Left renal pelvis (tissue), 4 donors: ENCODE measurements at places on chromosomes 3 and 15.
A peak's percentile ranks its signal among the peaks of the same experiment; 100 is the strongest.

GRCh38 chr3:170007031-170007663 lies 30.6 kb upstream of the GPR160 start:
- DNase-seq = no peak

DNA sequence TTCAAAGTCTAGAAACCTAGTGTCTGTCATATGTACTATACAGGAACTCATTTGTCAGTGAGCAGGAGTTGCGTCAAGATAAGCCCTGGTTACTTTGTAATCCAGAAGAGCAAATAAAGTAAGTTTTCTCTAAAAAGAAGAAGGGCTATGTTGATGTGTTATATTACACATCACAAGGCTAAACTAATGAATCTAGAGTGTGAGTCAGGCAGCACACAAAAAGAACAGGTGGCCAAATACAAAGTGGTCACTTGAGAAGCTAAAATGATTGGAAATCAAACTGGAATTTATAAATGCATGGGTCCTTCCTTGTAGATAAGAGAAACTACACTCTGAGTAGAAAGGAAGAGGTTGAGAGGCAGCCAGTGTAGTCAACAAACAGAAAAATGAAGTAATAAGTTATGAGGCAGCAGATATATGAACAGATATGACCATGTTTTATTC lies 771.6 kb downstream of the DIPK2A start:
- DNase-seq = no peak

DNA sequence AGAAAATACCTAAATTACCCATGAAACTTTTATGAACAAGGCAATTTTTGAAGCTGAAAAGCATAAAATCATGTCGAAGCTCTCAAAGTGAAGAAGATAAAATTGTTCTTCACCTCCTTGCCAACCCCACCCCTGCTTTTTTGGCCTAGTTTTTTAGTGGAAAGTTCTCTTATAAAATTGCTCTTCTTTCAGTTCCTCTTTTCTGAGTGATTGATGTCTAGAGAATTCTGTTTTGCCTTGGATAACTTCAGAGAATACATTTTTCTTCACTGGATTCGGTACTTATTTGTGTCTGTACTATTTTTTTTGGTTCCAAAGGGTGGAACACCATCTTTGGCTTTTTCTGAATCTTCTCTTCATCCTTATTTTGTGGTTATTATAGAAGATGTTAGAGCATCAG lies 25.0 kb upstream of the PYDC2 start:
- no peak for DNase-seq

- no peak for DNase-seq
Observed at GRCh38 chr3:100844063-100844936, 135.0 kb downstream of the TFG start.

- no peak for DNase-seq
Observed at GRCh38 chr3:8320711-8321458, 180.7 kb upstream of the LMCD1 start.

GRCh38 chr3:7574435-7574834 lies 713.5 kb downstream of the GRM7 start:
- no peak for DNase-seq

DNA sequence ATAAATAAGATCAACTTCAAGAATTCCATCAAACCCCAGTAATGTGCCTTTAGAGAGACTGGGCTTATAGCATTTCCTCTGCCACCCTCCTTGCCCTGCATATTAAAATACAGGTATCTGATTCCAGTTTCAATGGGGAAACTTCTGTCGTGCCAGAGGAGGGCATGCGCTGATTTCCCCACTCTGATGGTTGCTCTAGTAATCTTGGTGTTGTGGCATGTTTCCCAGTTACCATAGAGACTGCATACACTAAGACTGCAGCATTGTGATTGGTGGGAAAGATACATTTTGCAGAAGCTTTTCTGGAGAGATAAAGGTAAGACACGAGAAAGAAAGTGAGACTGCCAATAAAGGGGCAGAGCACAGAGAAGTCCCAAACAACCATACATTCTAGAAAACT lies 225.6 kb downstream of the TIGIT start:
- peak; percentile 39 for DNase-seq

GRCh38 chr3:67683522-67683921 lies 29.1 kb upstream of the SUCLG2 start:
- DNase-seq = no peak

- DNase-seq = no peak
Observed at GRCh38 chr15:101244889-101245668, 6.8 kb downstream of the CHSY1 start.

DNA sequence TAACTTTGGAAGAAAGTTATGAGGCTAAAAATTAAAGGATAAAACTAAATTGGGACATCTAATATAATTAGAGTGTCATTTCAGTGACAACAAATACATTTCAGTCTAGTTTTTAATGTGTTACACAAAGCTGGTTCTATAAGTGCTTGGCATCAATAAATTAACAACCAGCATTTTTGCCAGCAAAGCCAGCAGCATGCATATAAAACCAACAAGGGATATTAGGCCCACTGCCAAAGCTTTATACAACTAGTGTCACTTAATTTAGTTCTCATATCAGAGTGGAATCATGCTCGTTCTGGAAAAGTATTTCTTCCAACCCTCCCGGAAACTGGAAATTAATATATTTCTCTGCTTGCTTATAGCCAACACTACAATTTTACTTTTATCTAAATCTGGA lies 88.8 kb downstream of the THBS1 start:
- no peak for DNase-seq

DNA sequence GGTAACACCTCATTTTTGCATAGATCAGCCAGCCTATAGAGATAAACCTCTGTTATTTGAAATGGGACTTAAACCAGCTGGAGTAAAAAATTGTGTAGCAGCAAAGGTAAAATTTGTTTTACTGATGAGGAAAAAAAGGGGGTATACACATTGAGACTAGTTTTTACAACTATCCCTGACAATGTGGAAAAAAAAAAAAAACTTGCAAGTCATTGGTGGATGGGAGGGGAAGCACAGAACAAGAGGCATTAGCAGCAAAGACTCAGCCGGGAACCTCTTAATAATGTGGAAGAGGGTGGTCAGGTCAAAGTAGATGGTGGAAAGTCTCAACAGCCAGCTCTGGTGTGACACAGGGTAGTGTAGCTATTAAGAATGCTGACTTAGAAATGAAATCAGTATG lies 14.5 kb downstream of the FBXO22 start:
- no peak for DNase-seq

GRCh38 chr3:37812499-37812896 lies 49.2 kb upstream of the CTDSPL start:
- DNase-seq = no peak

DNA sequence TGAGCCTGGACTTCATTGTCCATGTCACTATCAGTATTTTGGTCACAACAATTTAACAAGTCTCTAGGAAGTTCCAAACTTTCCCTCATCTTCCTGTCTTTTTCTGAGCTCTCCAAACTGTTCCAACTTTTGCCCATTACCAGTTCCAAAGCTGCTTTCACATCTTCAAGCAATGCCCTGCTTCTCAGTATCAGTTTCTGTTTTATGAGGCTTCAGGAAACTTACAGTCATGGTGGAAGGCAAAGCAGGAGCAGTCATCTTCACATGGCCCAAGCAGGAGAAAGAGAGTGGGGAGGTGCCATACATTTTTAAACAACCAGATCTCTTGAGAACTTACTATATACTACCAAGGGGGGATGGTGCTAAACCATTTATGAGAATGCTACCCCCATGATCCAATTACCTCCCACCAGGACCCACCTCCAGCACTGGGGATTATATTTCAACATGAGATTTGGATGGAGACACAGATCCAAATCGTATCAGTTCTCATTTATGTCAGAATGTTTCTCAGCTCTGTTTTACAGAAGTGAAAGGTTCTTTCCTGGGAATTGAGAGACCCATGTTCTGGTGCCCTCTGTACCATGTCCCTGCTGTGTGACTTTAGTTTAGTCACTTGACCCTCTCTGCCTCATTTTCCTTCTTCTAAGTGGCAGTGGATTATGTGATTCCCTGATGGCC lies 169.7 kb downstream of the PLCL2 start:
- DNase-seq = no peak

DNA sequence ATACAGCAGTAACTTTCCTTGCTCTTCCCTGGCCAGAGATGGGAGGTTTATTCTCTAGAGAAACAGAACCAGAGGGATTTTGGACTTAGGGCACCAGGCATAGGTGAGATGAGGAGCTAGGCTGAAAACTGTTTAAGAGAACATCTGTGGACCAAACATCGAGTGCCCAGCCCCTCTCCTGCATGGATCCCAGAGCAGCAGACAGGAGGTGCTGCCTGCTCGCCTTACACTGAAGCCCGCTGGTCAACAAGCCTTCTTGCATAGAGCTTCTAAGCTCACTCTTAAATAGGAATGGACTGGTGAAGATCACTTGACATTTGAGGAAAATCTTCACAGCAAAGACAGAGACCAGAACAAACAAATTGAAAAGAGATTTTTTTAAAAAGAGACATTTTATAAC lies 41.2 kb downstream of the PARP15 start:
- no peak for DNase-seq

GRCh38 chr3:110928016-110928662 lies 143.5 kb upstream of the NECTIN3 start:
- DNase-seq = no peak

- peak; percentile 32 for DNase-seq
Observed at GRCh38 chr15:94970802-94971201, 739.4 kb downstream of the MCTP2 start.

- no peak for DNase-seq
Observed at GRCh38 chr3:33060609-33061337, 36.2 kb downstream of the GLB1 start.

- no peak for DNase-seq
Observed at GRCh38 chr3:53700441-53700840, 145.8 kb downstream of the CHDH start.

GRCh38 chr3:31918179-31919150 lies 62.6 kb downstream of the OSBPL10 start:
- no peak for DNase-seq

GRCh38 chr3:157128771-157129681 lies 30.9 kb downstream of the CCNL1 start:
- no peak for DNase-seq

GRCh38 chr15:72271895-72272212 lies 500 bp downstream of the PARP6 start:
- DNase-seq = peak; percentile 12

GRCh38 chr15:35533130-35534110 lies 12.5 kb downstream of the DPH6 start:
- DNase-seq = no peak

DNA sequence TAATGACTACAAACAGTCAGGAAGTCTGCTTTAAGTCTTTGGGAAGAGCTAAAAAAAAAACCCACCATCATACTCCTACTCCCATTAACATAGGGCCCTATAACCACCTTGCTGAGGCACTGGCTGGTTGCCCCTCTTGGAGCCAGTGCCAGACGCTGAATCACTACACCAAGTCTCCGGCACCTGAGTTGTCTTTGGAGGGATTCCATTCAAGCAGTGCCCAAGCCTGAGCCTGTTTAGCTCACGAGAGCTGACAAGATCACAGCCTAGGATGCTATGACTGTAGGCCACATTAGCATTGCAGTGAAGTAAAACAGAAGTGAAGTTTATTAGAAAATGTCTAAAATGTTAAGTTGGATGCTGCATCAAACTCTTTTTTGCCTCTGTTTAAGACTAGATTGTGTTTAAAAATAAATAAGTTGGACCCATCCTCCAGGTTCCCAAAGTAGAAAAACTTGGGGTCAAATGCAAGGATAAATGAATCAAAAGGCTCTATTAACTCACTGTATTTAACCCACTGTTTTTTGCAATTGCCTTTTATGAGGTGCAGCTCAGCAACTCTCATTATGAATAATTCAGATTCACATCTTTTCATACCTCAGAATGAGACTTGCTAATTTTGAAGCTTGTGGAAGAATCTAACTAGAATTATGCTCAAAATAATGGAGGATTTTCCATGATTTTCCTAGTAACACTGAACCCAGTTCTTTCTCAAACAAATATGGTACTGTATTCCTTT lies 461.9 kb downstream of the FOXP1 start:
- DNase-seq = no peak

GRCh38 chr15:39016706-39017105 lies 452.1 kb upstream of the RASGRP1 start:
- no peak for DNase-seq

DNA sequence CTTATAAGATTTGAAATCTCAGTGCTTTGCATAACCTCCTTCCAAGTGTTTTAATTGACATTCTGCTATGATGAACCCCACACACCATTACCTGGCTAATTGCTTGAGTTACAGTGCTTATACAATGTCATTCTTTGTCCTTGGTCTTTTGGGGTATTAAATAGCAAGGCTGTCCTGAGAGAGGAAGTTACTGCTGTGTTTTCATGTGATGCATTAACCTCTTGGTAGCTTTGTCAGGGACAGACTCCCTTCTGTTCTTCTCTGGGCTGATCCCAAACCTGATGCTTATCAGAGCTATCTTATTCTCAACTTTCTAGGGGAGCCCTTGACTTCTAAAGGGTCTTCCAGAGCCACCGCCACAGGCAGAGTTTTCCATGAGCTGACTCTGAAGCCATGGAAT lies 12.4 kb upstream of the OTOL1 start:
- DNase-seq = no peak

DNA sequence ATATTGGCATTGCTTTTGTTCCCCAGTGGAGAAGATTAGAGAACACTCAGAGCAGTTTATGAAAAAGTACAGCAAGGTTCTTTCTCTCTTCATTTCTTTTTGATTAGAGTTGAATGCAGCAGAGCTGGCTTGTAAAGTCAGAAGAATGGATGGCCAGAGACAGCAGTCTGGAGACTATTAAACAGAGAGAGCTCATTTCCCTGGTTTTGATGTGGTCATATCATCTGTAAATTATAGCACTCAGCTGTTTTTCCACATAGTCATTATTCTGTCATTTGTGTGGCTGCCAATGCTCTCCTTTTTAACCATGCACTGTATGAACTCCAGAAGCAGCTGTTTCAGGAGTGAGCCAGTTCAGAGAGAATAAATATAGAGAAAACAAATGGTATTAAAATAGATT lies 177.4 kb upstream of the CRBN start:
- no peak for DNase-seq

DNA sequence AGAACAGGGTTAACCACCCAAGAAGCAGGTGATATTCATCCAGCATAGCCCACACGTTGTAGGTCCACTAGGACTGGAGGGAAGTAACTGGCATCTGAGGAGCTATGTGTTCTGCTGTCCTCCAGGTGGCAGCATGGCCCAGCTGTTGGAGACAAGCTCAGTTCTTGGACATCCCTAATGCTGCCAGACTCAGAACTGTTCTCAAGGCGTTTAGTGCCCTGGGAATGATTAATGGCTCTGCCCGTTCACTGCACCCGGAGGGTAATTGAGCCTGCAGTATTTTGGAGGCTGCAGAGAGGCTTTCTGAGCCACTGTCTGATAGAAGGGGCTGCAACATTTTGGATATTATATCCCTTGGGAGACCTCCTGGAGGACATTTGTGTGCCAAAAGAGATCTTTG lies 521.3 kb upstream of the SEMA6D start:
- peak; percentile 86 for DNase-seq

GRCh38 chr3:136516656-136517055 lies 235.5 kb downstream of the STAG1 start:
- no peak for DNase-seq

- no peak for DNase-seq
Observed at GRCh38 chr3:187951452-187952190, 202.3 kb upstream of the LPP start.

- no peak for DNase-seq
Observed at GRCh38 chr3:24341668-24342067, 153.0 kb downstream of the THRB start.

GRCh38 chr3:13621381-13622221 lies 72.7 kb downstream of the FBLN2 start:
- DNase-seq = no peak
